Bronchial epithelial cell (primary cell): ENCODE measurements at places on chromosomes 1 and 21.

DNA sequence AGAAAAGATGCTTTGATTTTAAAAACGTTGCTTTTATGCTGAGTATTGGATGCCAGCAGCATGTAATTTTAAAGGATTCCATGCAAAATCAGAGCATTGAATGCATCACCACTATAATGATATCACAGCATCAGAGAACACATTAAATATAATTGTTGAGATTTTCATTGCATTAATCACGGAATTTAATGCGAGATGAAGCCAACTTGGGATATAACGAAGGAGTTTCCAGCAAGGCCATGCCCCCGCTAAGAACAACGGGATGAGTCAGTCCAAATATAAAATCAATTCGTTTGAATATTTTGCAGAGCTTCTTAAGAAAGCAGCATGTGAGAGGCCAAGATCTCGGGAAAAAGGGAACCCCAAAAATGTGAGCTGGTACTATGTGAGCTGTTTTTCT lies 423.4 kb upstream of the CHRM3 start:
- DNase-seq, result no peak

- peak; percentile 43 for DNase-seq
Observed at GRCh38 chr1:206979379-206980043, 9.3 kb upstream of the FCAMR start.

DNA sequence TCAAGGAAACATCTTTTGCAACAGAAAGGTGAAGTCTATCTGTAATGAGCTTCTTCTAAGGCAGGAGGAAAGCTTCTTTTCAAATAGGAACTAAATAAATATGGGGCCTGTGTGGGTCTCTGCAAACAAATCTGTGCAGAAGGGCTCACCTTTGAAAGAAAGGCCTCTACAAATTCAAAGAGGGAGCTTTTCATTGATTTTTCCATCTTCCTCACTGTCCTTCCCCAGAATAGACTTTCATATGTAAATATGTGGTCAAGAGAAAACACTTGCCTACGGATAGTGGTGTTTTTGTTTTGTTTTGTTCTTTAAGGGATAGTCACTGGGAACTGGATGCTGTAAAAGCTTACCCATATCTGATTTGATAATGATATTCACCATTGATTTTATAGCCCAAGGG lies 223.4 kb downstream of the DSCAM start:
- no peak for DNase-seq

DNA sequence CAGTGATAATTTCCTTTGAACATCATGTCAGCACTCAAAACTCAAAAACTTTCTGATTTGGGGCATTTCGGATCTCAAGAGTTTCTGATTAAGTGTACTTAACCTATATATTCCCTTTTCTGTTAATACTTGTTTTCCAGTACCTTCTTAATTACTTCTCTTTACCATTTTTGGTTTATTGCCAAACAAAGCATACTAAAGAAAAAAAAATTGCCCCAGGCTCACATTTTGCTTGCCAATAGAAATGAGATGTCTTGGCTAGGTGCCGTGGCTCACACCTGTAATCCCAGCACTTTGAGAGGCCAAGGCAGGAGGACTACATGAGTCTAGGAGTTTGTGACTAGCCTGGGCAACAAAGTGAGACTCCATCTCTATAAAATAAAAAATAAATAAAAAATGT lies 4.8 kb downstream of the PSMD4 start:
- peak; percentile 68 for DNase-seq

DNA sequence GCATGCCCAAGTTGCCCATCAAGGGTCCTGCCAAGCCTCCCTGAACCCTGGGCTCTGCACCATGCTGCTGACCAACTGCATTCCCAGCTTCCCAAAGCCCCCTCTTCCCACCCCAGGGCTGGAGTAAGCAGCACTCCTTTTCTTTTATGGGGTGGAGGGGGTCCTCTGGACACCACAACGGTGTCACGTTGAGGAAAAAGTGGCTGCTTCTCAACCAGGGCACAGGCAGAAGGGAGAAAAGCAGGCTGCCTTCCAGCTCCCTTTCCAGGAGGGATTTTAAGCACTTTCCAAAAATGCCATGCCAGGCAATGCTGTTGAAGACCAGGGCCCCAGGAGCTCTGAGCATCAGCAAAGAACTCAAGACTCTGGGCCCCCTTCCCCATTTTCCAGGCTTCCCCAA lies 691 bp downstream of the RIMS3 start:
- DNase-seq, result no peak

- no peak for DNase-seq
Observed at GRCh38 chr1:213977486-213977842, 10.3 kb upstream of the PROX1 start.
